ENCODE measurements at places on chromosomes 3 and 15.

GRCh38 chr15:51260202-51260601, 78.2 kb downstream of the CYP19A1 start:
- no peaks in the 10 kb centered on the region for H3K27me3 ChIP-seq
- no peaks in the 10 kb centered on the region for H3K4me1 ChIP-seq
- no peak for DNase-seq
- no peak overlapping the region for H3K4me3 ChIP-seq

DNA sequence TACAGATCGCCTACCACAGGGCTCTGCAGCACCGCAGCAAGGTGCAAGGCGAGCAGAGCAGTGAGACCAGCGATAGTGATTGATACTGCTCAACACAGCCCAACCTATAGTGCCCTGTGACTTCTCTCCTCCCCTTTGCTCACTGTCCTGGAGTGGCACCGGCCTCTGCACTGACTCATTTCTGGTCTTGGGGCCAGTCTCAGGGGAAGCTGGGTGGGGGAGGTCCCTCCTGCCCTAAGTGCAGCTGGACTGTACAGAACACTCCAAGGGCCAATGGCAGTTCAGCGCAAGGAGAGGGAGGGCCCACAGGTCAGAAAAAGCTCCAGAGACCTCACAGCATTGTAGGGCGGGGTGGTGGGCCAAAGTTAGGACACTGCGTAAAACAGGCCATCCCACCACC, 2.5 kb upstream of the OGG1 start:
- no peaks in the 10 kb centered on the region for H3K27me3 ChIP-seq
- H3K36me3 ChIP-seq, result peaks cover 67% of the 10 kb centered on the region
- no peak for DNase-seq
- H3K4me1 ChIP-seq, result peaks cover 25% of the 10 kb centered on the region
- no peak overlapping the region for H3K27ac ChIP-seq
- no peak overlapping the region for H3K4me3 ChIP-seq

DNA sequence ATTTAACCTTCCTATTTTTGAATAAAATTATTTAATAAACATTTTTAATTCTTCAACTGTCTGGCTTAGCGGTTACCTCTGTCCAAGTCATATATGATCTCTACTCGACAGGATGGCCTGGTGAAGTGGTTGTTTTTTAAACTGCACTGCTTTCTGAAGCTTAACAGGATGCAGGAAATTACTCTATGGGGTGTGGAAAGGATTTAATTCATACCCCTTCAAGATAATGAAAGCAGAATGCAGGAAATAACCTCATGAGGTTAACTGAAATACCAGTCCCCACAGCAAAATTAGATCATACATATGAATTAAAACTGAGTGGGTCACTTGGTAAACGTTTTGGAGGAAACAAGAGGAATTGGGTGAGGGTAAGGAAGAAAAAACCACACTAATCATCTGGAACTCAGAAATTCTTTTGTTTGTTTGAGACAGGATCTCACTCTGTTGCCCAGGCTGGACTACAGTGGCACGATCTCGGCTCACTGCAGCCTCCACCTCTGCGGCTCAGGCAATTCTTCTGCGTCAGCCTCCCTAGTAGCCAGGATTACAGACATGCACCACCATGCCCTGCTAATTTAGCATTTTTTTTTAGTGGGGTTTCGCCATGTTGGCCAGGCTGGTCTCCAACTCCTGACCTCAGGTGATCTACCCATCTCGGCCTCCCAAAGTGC, 50.1 kb downstream of the LYSMD4 start:
- peak overlapping the region; percentile 80 for H3K27ac ChIP-seq
- H3K27me3 ChIP-seq, result no peaks in the 10 kb centered on the region
- no peak for DNase-seq
- no peak overlapping the region for H3K4me3 ChIP-seq
- no peaks in the 10 kb centered on the region for H3K36me3 ChIP-seq

DNA sequence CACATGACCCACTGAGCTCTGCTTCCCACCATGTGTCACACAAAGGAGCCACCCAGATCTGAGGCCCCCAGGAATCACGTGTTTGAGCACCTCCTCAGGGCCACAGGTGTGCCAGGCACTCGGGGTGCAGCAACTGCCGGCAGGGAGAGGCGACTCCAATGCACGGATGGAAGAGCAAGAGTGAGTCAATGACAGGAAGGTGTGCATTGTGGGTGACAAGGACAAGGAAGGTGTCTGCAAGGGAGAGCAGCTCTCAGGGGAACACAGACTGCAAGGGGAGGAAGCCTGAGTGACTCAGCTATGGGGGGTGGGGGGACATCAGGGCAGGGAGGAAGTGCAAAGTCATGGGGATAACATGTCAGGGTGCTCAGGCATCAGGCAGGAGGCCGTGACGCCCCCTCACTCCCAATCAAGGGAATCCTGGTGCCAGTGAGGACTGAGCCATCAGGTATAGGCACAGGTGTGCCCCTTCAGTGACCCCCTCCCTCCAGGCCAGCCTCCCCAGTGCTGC, 67.4 kb downstream of the NUP210 start:
- H3K27me3 ChIP-seq, result no peaks in the 10 kb centered on the region
- H3K36me3 ChIP-seq, result no peaks in the 10 kb centered on the region
- DNase-seq, result no peak

DNA sequence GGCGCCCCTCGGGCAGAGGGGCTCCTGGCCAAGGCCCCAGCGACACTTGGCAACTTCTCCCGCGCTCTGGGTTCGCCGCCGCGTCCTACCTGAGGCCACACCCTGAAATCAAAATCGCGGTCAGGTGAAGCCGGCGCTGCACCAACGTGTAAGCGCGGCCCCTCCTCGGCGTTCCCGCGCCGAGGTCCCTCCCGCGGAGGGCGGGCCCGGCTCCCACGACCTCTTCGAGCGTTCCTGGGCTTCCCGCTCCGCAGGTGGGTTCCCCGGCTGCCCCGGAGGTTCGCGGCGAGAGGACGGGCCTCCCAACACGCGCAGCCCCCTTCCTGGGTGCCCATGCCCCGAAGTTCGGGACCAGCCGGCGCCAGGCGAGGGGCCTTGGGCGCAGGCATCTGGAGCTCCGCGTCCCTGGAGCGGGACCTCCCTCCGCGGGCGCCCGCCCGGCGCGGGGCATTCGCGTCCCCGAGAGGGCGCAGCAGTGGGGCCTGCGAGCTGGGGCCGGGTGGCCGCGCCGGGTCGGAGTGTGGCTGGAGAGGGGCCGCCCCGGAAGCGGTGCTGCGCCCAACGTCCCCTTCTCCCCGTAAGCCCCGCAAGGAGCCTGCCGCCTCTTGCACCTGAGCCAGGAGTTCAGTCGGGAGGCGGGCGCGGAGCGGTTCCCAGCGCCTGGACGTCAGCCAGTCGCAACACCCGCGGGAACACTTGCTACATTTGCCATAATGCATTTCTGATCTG, 13.7 kb downstream of the PAK6 start:
- H3K4me3 ChIP-seq, result peak overlapping the region; percentile 68
- H3K27ac ChIP-seq, result no peak overlapping the region
- H3K36me3 ChIP-seq, result no peaks in the 10 kb centered on the region
- DNase-seq, result no peak
- H3K27me3 ChIP-seq, result peaks cover 3% of the 10 kb centered on the region

DNA sequence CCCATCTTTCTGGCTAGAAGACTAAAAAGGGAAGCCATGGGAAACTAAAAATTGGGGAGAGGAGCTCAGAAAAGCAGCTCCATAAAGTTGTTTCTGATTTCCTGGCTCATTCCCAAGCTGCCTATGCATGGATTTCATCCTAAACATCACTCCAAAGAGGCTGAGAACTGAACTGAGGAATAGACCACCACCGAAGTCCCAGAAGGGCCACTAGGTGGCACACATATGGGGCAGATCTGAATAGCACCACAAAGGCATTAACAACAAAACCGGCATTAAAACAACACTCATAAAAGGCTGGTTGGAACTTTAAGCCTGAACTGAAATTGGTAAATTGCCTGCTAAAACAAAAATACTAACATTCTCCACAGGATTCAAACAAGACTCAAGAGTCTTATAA, 106.3 kb downstream of the PLD1 start:
- DNase-seq, result no peak
- peaks cover 15% of the 10 kb centered on the region for H3K4me1 ChIP-seq
- H3K36me3 ChIP-seq, result peaks cover 12% of the 10 kb centered on the region
- no peak overlapping the region for H3K27ac ChIP-seq
- no peak overlapping the region for H3K4me3 ChIP-seq
- H3K27me3 ChIP-seq, result no peaks in the 10 kb centered on the region

GRCh38 chr3:87621667-87622066, 345.3 kb upstream of the POU1F1 start:
- no peaks in the 10 kb centered on the region for H3K27me3 ChIP-seq
- no peak overlapping the region for H3K4me3 ChIP-seq
- H3K27ac ChIP-seq, result no peak overlapping the region
- no peaks in the 10 kb centered on the region for H3K4me1 ChIP-seq
- DNase-seq, result no peak
- no peaks in the 10 kb centered on the region for H3K36me3 ChIP-seq

- H3K27me3 ChIP-seq, result no peaks in the 10 kb centered on the region
- DNase-seq, result peak; percentile 93
- peak overlapping the region; percentile 91 for H3K4me3 ChIP-seq
- H3K4me1 ChIP-seq, result peaks cover 5% of the 10 kb centered on the region
- no peaks in the 10 kb centered on the region for H3K36me3 ChIP-seq
Observed at GRCh38 chr15:79923515-79924169, 26.8 kb upstream of the MTHFS start.

DNA sequence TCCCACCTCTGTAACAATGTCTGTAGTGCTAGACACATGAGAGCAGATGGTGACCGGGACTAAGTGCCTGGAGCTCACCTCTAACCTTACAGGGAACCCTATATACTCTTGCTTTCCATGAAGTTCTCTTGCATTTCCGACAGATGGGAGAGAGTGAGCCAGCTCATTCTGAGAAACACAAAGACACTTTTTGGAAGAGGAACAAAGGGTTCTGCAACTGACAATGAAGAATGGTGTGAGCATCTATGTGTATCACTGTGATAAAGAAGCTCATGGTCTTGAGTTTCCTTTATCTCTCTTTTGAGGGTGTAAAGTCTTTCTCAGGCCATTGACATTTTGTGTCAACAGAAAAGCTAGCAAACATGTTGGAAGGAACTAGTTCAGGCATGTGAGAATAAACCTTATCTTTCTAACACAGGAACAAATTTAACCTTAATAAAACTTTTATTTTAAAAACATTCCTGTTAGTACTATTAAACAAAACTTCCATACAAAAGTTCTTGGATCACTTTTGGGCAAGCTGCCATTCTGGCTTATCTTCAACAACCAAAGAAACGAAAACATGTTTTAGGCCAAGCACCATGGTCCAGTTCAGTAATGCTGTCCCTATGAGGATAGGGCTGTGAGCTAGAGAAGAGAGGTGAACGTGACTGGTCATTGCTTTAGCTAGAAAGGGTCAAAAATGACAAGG, 142.7 kb downstream of the THRB start:
- no peaks in the 10 kb centered on the region for H3K27me3 ChIP-seq
- H3K4me3 ChIP-seq, result no peak overlapping the region
- H3K36me3 ChIP-seq, result no peaks in the 10 kb centered on the region
- no peak for DNase-seq
- H3K27ac ChIP-seq, result peak overlapping the region; percentile 43

GRCh38 chr15:91156175-91156726, 56.2 kb downstream of the SV2B start:
- H3K4me1 ChIP-seq, result no peaks in the 10 kb centered on the region
- H3K27me3 ChIP-seq, result peaks cover 4% of the 10 kb centered on the region
- H3K27ac ChIP-seq, result no peak overlapping the region

DNA sequence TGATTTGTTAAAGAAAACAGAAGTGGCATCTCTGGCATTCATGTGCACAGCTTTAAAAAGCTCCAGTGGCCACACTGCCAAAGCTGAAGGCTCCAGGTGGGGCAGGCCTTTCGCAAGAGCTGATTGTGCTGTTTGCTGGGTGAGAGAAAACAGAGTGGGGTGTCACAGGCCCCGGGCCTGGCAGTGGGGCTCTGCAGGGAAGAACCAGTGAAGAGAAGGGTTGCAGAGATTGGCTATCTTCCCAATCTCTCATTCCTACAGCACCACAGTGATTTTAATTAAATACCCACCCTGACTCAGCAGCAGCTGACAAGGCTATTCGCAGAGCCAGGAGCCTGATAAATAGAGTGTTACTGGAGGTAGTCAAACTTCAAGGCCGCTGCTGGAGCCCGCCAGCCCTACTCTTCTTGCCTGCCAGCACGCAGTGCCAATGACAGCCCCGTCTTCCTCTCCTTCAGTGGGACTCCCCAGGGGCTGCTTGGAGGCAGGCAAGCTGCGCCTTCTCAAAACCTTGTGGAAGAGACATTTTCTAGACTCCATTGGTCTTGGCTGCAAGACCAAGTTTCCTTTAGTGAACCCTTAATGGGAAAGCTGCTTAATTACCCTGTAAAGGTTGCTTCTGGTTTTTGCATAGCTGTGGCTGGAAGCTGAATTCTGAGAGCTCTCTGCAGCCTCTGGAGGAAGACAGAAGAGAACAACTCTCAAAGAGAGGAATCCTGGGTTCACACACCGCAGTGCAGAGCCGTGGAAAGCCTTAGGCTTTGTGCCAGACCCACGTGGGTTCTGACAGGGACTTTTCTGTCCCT, 225.8 kb upstream of the SLCO3A1 start:
- DNase-seq, result peak; percentile 40
- no peak overlapping the region for H3K4me3 ChIP-seq

- DNase-seq, result no peak
- no peaks in the 10 kb centered on the region for H3K4me1 ChIP-seq
- H3K27me3 ChIP-seq, result no peaks in the 10 kb centered on the region
- no peak overlapping the region for H3K4me3 ChIP-seq
- no peaks in the 10 kb centered on the region for H3K36me3 ChIP-seq
Observed at GRCh38 chr15:39556461-39556860, 24.4 kb upstream of the THBS1 start.

DNA sequence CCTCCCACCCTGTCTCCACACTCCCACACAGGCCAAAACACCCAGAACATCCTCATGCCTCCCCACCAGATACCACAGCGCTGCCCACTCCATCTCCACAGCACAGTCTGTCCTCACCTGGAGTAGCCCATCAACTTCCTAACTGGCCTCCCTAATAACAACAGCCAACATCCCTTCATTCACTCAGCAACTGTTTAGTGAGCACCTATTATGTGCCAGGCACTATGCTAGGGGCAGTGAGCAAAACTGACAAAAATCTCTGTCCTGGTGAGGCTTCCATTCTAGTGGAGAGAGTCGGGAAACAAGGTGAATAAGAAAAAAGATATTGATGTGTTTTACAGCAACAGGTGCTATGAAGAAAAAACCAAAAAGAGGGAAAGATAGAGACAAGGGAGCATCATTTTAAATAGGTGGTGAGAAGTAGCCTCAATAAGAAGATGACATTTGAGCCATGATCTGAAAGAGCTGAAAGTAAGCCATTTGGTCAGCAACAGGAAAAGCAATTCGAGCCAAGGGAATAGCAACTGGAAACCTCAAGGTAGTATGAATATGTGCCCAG, 523.9 kb downstream of the SHQ1 start:
- H3K4me3 ChIP-seq, result no peak overlapping the region
- no peaks in the 10 kb centered on the region for H3K4me1 ChIP-seq
- no peak for DNase-seq
- no peaks in the 10 kb centered on the region for H3K27me3 ChIP-seq

GRCh38 chr3:14137445-14137844, 12.6 kb downstream of the TMEM43 start:
- H3K27ac ChIP-seq, result peak overlapping the region; percentile 52
- H3K36me3 ChIP-seq, result peaks cover 92% of the 10 kb centered on the region
- peaks cover 14% of the 10 kb centered on the region for H3K4me1 ChIP-seq
- H3K4me3 ChIP-seq, result no peak overlapping the region
